ENCODE measurements at places on chromosomes 1 and 21.

DNA sequence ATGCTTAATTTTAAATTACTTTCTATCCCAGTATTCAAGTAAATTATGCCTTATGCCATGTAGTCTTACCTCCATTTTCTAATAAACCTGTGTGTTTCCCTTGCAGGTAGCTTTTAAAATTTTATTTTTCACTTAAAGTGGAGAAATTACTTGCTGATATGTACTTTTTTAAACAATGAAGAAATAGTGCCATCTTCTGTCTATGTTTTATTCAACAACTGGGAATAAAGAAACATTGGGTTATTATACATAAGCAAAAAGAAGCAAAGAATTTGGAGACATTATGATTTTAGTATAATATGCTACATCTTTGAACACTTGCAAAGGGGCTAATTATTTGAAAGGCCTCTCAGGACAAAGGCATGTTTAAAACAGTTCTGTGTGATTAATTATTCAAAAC, 1912.9 kb downstream of the MRPL39 start:
- DNase-seq, result no peak

- DNase-seq, result peak; percentile 84
Observed at GRCh38 chr1:204041232-204041767, 31.6 kb upstream of the SOX13 start.

GRCh38 chr1:86757272-86757984, 53.1 kb downstream of the SH3GLB1 start:
- DNase-seq, result no peak

DNA sequence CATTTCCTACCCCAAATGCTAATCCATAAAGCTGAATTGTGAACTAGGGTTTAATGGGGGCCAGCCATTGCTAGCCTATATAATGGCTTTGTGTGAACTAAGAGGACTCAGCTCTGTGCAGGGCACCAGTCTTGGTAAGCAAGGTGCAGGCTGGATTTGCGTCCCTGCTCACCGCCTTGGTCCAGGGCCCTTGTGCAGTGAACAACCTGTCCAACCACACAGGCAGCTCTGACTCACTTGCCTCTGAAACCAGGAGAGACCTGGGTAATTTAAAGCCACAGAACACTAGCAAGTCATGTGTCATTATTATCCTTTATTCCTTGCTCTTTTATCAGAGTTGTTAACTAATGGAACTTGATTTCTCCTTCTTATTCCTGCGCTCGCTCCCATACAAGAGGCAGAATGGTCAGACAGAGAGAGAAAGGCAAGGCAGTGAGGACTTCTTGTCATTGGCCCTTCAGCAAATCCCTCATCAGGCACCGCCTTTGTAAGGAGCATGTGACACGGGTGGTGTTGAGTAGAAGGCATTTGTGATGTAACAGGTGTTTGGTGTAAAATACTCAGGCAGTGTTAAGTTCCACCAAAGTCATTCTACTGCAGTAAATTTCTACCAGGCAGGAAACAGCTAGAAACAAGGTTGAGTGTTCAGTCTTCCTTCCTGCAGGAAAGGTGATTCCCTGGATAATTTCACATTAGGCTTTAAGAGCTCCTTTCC, 67.3 kb upstream of the OLIG2 start:
- no peak for DNase-seq

GRCh38 chr1:109759513-109760334, 4.0 kb downstream of the EPS8L3 start:
- no peak for DNase-seq

GRCh38 chr21:32352526-32352925, 40.3 kb downstream of the URB1 start:
- no peak for DNase-seq

- DNase-seq, result no peak
Observed at GRCh38 chr1:117527566-117528102, 78.2 kb upstream of the TENT5C start.

DNA sequence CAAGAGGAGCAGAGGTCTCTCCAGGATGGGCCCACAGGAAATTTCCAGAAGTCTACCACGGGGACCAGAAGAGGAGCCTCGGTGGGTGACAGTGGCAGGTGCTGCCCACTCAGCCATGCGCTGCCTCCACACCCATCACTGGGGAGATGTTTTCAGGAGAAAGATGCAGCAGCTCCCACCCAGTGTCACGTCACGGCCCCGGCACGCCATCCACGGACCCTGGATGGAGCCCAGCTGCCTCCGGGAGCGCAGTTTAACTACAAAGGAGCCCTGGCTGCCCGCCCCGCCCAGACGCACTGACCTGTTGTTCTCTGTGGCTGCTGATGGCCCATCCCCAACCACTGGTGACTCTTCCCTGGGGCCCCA, 6.8 kb downstream of the TSPEAR start:
- no peak for DNase-seq

DNA sequence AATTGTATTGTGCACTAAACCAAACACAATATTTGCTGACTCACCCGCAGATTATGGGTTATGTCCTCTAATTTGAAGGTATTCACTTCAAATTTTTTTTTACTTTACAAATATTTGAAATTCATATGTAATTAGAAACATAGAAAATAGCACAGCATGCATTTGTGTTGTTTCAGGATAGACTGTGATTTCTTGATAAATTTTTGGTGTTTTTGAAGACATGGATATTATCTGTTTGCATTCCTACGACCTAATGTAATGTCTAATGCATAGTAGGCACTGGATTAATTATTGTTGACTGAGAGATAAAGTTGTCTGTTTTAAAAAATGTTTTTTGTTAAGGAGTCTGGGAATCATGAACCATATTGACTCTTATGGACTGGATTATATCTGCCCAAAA, 850.2 kb downstream of the BRINP3 start:
- DNase-seq, result no peak

DNA sequence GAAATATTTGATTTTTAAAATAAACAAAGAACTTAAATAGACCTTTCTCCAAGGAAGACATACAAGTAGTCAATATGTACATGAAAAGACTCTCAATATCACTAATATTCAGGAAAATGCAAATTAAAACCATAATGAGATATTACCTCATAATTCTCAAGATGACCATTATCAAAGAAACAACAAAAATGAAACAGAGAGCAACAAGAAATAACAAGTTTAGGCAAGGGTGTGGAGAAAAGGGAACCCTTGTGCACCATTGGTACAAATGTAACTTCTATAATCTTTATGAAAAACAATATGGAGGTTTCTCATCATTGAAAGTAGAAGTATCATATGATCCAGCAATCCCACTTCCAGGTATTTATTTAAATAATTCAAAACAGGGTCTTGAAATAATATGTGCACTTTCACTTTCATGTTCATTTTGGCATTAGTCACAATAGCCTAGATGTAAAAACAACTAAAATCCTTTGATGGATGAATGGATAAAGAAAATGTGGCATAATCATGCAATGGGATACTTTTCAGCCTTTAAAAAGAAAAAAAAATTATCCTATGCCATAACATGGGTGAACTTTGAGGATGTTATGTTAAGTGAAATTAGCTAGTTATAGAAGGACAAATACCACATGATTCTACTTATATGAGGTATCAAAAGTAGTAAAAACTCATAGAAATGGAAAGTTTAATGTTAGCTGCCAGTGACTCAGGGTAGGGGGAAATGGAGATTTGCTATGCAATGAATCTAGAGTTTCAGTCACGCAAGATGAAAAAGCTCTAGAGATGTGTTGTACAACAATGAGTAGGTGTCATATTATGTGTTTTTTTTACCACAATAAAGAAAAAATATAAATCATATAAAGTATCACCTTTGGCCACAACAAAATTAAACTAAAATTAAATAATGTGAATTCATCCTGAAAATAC, 114.5 kb upstream of the LYPLAL1 start:
- no peak for DNase-seq

- DNase-seq, result no peak
Observed at GRCh38 chr1:4140241-4140640, 240.2 kb upstream of the C1orf174 start.

DNA sequence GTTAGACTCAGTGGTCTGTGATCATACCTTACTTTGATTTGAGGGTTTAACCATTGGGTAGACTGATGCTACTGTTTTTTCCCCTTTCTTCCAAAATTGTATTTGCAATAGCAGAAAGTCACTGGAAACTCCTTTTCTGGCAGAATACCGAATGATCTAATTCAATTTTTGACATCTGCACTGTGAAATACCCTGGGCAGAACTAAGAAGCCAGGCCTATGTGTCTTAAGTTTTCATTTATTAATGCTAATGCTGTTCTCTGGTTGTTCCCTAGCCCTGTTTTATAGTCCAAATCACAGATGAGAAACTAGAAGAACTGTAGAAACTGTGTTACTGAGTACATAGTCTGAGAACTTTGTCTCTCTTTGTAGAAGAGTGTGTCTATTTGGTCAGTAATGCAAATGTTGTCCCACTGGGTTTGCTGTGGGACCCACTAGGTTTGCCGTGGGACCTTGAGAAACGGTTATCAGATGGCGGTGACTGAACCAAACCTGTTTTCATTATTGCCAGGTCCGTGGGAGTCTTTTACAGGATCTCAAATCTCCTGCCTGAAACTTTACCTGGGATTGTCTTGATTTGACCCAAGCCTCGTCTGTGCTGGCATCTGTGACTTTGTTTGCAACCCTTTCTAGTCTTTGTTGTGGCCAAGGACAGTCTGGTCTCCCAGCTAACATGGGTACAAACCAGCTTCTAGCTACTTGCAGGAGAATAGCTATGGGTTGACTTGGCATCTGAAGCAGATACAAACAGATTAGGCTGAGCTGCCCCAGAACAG, 41.4 kb downstream of the PEX14 start:
- DNase-seq, result no peak

DNA sequence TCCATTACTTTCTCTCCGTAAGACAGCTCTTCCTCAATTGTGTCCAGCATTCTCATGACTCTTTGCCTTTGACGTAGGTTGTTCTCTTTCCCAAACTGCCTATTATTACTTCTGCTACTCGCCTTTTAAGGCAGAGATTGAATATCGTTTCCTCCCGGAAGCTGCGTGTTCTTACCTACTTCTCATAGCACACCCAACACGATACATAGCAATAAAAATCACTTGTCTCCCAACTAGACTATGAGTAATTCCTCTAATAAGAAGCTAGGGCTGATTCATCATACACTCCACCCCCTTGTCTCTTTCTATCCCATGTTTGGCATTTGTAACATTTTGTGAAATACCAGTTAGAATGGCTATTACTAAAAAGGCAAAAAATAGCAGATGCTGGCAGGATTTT, 55.8 kb upstream of the SGIP1 start:
- DNase-seq, result no peak
